ENCODE measurements at places on chromosomes 5 and 9. TPM values are rescaled to one million over a fixed set of nuclear protein-coding genes. Genes with fewer than 3 reads are reported as not detected.

- H3K36me3 ChIP-seq, result no peaks in the 10 kb centered on the region
- peaks cover 73% of the 10 kb centered on the region for H3K4me1 ChIP-seq
- H3K27me3 ChIP-seq, result no peaks in the 10 kb centered on the region
- H3K27ac ChIP-seq, result no peak overlapping the region
- no peak for DNase-seq
Measured at GRCh38 chr9:124760719-124761118, 10.4 kb downstream of the NR6A1 start.

DNA sequence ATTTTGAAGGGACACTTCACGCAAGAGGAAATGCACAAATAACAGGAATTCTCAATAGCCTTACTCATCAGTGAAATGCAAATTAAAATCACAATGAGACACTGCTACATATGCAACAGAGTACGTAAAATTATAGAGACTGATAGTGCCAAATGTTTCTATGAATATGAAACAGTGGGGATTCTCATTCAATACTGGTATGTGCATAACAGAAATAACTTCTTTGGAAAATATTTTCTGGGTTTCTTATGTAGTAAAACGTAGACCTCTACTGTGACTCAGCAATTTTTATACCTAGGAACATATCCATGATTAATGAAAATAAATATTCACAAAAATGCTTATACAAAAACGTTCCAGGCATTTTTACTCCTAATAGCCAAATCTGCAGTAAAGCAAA is 1625.2 kb downstream of the MAT2B start:
- DNase-seq, result no peak
- no peak overlapping the region for H3K4me3 ChIP-seq
- no peak overlapping the region for H3K27ac ChIP-seq
- H3K27me3 ChIP-seq, result no peaks in the 10 kb centered on the region

- H3K27ac ChIP-seq, result peak overlapping the region; percentile 92
- peaks cover 41% of the 10 kb centered on the region for H3K4me1 ChIP-seq
- DNase-seq, result no peak
- no peaks in the 10 kb centered on the region for H3K27me3 ChIP-seq
- peak overlapping the region; percentile 64 for H3K4me3 ChIP-seq
Measured at GRCh38 chr5:163506095-163506457, 657 bp downstream of the MAT2B start.

PCDHGB2 gene
- total RNA-seq, result 0.77 TPM

NTNG2 gene
- 0.02 TPM for total RNA-seq

NR2F1 gene
- total RNA-seq, result 14.0 TPM

PRLR gene
- 22.2 TPM for total RNA-seq
